ENCODE measurements at places on chromosomes 13 and 19.

DNA sequence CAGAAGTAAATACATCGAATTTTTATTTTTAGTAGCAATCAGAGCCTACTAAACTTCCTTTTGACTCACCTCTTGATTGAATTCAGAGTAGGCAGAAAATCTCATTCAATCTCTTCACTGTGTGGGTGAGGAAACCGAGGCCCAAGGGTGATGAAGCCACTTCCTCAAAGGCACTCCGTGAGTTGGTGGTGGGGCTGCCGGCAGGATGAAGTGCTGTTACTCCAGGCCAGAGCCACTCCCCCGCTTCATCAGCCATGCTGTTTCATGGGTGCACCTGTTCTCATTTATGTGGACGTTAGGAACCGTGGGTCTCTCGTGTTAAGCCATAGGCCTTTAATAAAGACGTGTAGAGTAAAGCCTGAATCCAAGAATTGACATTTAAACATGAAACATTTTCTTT is 13.2 kb downstream of the ING1 start:
- DNase-seq = no peak

DNA sequence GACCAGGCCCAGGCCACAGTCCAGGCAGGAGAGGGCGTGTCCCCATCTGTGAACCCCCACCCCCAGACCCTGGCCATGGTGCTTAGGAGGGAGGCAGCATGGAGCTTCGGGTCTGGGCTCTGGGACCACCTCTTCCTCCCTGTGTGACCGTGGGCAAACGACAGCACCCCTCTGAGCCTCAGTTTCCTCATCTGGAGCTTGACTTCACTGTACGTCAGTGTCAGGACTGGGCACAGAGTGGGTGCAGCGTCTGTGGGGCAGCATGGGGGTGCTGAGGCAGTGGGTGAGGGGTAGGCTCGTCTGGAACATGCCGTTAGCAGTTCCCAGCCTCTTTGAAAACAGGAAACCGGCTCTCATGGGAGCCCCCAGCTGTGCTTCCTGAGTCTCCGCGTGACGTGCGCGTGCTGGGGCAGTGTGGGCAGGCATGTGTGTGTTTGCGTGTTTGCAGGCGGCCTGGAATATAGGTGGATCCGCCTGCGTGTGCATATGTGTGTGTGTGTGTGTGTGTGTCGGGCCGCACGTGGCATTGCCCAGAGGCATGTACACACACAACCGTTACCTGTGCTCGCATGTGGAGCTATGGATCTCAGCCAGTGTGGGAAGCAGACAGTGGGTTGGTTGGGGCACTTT is 15.8 kb downstream of the ARRDC2 start:
- peak; percentile 47 for DNase-seq

DNA sequence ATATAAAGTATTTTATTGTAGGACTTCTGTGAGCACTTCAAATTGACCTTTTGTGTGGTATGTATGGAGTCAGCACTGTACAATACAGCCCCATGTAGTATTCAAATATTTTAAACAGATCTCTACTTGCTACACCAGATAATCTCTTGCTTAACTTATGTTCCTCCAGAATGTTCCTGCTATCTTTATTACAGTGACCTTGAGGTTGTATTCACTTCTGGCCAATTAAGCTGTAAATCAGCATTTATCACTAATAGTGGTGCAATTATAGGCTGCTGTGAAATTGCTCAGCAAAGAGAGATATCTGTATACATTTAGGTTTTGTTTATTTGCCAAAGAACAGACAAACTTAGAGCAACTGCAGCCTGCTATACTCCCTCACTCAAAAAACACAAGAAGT is 1218.6 kb downstream of the PCDH17 start:
- DNase-seq = no peak

GRCh38 chr13:90089051-90089450 is 1258.4 kb upstream of the MIR17HG start:
- no peak for DNase-seq

GRCh38 chr13:40376296-40376849 is 290.1 kb downstream of the FOXO1 start:
- DNase-seq = no peak

GRCh38 chr13:86792153-86792651 is 879.0 kb upstream of the SLITRK5 start:
- DNase-seq = no peak

DNA sequence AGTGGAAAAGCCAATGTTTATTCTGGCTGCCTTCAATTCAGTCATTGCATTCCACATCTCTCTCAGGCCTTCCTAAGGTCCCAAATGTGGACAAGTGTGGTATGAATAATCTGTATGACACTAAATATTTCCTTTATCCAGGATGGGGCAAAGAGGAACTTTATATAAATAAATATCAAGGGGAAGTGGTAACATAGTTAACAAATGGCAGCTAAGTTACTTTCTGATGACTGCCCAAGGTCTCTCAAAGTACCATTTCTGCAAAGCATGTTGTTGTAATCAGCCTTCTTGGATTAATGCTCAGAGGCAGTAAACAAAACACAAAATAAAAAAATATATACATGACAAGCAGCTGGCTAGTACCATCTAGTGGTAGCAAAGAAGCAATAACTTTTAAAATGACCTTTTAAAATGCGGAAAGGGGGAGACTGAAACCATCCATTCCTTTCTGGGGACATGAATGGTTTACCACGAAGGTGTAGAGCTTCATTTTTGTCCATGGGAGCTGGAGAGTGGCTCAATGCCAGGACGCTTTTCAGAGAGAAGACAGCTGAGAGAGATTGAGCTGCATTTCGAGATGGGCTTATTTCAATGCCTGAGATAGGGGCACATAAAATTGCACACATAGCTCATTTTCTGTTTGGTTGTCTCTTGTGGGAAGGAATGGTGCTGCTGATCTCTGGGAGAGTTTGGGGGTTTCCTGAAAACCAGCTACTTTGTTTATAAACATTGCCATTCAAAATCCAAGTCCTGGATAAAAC is 259.2 kb downstream of the RFC3 start:
- no peak for DNase-seq

GRCh38 chr19:55358943-55359908 is 3.8 kb downstream of the GARIN5B start:
- DNase-seq = peak; percentile 12

DNA sequence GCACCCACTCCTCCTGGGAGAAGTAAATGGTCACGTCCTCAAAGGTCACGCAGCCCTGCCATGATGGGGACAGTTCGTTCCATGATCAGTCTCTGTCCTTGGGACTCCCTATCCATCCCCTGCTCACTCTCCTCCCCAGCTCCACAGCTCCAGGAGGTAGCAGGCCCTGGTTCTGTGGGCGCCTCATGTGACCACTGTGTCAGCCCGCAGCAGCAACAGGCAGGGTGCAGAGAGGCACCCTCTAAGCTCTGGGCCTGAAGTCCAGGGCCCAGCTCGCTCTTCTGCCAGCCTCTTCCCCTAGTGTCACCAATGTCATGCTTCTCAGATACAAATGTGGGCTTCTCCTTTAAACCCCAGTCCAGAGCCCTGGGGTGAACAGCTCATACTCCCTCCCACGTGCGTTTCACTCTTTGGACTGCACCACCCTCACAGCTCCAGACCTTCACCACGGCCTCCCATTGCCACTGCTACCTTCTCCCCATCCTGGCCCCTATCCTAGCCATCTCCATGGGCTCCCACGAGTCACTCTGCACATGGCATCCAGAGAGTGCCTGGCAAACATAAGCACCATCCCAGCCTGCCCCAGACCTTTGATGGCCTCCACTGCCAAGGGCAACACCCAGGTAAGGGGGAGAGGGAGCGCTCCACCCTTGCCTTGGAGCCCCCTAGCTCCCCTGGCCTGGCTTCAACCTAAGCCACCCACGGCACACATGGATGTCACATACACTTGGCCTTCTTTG is 2.9 kb downstream of the ZNF792 start:
- DNase-seq = no peak

- no peak for DNase-seq
Observed at GRCh38 chr13:110546926-110547325, 14.6 kb downstream of the RAB20 start.

DNA sequence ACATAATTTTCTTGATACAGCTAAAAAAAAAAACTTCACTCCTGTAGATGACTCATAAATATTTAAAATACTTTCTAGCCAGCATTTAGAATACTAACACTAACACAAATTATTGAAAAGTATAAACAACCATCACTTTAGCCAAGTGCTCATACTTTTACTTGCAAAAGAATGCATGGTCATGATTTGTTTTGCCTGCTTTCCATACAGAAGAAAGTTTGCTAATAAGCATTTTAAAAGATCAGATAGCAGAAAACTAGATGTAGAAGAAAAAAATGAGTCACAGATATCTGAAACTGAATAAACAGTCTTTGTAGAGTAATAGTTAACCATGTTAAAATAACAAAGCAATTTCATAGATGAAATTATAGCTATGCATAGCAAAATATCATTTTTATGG is 2280.4 kb upstream of the PCDH20 start:
- no peak for DNase-seq

GRCh38 chr13:39498471-39499114 is 104.4 kb downstream of the LHFPL6 start:
- no peak for DNase-seq

DNA sequence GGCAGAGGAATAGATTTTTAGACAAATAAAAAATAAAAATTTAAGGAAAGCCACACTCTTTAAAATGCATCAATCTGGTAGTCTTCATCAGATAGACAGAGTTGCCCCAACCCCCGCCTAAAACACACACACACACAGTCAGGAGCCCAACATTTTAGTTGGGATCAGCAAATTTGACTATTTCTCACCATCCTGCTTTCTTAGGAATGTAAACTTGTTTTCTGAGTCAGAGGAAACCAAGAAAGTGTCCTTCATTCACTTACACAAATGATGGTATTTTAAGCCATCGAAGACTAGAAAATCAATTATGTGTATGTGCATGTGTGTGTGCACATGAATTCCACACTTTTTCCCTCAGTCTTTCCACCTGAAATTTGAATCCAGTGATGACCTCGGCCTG is 1657.5 kb downstream of the SLITRK1 start:
- no peak for DNase-seq

- DNase-seq = no peak
Observed at GRCh38 chr13:110377826-110378201, 70.7 kb downstream of the COL4A2 start.

- no peak for DNase-seq
Observed at GRCh38 chr19:56112313-56112709, 8.8 kb downstream of the ZNF787 start.

DNA sequence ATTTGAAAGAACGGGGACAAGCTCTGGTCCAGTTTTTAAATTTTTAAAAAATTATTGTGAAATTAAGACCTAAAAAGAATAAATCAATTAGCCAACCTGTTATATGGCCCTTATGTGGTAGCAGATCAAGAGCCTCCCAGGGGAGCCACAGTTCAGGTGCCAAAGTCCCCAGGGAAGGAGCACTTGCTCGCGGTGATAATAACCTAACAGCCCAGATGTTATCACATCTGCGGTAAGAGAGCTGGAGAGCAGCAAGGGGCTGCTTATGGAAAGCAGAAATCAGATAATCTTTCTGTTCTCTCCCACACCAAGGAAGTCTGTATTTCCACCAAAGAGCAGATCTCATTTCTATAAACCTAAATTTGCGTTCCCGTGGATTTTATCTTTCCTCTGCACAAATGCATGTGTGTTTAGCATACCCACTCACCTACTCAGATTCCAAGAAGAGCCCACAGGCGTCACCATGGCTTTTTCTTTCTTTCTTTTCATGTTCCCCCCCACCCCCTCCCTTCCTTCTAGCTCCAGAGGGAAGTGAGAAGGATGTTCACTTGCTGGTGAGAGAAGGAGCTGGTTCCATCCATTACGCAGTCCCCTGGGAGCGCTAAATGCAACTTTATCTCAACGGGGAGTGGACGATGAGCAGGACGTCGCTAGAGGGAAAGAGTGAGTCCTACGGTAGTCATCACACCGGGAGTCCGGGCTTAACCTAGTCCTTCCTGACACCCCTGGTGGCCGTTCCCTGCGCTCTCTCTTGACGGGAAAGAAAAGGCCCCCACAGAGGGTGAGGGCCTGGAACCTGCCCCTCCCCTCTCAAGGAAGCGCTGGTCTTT is 1.6 kb upstream of the POU4F1 start:
- DNase-seq = no peak

DNA sequence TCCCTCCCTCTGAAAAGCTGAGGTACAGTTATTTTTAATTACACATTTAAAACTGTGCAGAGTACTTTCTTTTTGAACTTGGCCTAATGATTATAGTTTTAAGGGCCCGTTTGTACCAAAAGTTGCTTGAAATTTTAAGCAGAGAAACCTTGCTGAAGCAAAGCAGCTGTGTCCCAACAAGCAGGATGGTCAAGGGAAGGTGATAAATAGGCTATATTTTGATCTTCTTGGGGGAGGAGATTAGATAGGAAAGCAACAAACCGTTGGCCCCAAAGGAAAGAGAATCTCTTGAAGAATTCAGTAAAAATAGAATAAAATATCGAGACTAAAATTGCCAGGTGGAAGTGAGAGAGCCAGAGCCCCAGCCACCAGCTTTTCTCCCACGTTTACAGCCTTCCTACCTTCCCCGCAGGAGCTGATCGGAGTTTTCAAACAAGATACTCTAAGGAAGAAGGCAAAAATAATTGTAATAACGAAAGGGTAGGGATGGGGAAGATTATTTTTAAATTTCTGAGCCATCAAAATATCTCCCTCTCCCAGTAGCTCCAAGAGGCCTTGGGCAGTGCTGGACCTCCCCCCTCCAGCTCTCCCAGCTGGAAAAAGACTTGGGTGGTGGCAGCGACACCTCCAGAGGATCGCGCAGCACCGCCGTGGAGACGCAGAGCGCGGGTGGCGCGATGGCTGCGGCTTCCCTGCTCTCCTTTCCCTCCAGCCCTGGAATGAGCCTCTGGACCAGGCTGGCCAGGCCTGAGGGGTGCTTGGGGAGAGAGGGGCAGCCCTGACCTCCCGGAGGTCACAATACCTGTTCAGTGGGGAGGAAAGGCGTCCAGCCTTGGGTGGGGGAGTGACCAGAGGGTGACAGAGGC is 5.8 kb downstream of the ZIC2 start:
- DNase-seq = no peak

GRCh38 chr13:41588899-41589298 is 131.5 kb downstream of the RGCC start:
- no peak for DNase-seq

- DNase-seq = no peak
Observed at GRCh38 chr19:6229216-6229913, 50.4 kb downstream of the MLLT1 start.

DNA sequence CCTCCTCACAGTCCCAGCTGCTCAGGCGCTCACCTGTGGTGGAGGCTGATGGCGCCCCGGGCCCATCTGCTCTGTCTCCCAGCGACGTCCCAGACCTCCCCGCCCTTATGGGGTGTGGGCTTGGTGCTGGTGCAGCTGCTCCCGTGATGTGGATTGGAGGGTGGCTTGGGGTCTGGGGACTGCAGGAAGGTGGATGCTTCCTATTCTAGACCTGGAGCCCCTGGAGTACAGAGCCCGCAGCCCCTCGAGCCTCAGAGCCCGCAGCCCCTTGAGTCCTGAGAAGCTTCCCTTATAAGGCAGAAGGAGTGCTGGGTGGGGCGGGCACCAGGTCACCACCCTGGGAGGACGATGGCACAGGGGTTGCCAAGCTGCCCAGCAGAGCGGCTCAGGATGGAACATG is 31.6 kb downstream of the DOT1L start:
- DNase-seq = no peak

DNA sequence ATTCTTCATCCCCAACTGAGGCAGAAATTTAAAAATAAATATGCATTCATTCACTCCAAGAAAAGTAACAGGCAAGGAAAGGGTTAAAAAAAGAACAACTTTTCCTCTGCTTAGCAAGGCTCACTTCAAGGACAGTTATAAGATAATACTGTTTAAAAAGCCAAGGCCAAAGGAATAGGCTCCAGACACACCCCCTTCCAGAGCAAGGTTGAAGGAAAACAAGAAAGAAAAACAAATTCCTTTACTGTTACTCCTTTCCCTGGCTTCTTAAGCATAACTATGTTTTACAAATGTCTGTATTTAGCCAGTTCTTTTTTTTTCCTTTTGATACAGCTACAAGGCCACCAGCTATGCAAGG is 8.5 kb downstream of the SIGLEC11 start:
- DNase-seq = no peak

Measured in amygdala (tissue), 56 donors.